ENCODE measurements at places on chromosomes 13 and 19.

DNA sequence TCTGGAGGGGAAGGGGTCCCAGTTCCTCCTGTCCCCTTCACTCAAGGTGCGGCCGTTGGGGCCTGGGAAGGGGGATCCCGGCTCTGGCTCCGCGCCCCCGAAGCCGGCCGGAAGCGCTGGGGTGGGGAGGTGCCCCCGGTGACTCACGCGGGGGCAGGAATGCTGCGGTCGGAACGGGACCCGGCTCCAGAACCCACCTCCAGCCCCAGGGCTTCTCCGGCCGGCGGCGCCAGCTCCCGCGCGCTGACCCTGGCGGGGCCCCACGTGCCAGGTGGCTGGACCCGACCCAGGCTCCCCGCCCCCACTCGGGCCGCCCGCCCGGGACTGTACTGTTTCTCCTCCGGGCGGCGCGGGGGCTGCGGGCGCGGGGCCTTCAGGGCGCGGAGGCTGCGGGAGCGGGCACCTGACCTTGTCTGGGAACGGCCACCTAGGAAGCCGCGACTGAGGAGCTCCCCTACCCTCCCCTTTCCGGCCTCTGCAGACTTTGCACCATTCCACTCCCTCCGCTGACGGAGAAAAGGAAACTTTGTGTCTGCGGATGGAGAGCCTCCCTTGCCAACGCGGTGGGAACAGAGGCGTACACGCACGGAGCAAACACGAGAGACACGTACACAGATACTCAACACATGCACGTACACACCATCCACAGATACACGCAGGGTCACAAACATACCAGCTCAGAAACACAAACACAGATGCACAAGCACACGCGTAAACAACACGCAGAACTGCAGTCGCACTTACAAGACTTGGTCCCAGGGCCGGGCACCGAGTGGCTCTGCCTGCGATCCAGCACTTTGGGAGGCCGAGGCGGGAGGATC, 7.2 kb downstream of the AXL start:
- DNase-seq = peak; percentile 71

- no peak for DNase-seq
These were observed 151.9 kb downstream of the MYO16 start for GRCh38 chr13:108781312-108781711.

- no peak for DNase-seq
These were observed 114.5 kb downstream of the RXFP2 start for GRCh38 chr13:31853643-31854326.

GRCh38 chr19:15107061-15108010, at the start of gene SYDE1:
SYDE1 (plus strand) TSS chr19:15107401; CDS start chr19:15107434, 33 bp downstream.
- DNase-seq = peak; percentile 19

Measured in CD4-positive, alpha-beta T cell (primary cell).